ENCODE measurements at places on chromosomes 13 and 19. TPM values are rescaled to one million over a fixed set of nuclear protein-coding genes. Genes with fewer than 3 reads are reported as not detected.

GJB6 gene
- total RNA-seq, result not detected

SHC2 gene
- 0.78 TPM for total RNA-seq

HPN gene
- not detected for total RNA-seq

TMEM255B gene
- 0.83 TPM for total RNA-seq

SIGLEC12 gene
- not detected for total RNA-seq
